ENCODE measurements at places on chromosomes 6 and 20.

DNA sequence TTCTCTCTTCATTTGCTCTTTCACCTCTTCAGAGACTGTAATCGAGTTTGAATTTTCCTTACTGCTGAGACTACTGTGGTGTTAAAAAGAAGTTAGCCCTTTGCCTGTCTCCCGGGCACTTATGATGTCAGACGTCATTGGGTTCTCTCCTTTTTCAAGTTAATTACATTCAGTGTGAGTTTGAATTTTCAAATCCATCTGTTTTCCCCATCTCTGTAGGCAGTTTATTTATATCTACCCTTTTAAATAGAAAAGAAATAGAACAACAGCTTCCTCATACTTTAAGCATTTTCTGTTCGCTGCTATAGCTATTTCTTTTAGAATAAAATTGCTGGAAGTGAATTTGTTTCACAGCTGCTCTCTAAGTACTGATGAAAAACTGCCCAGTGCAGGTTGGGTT, 81.4 kb downstream of the MCHR2 start:
- DNase-seq: no peak

DNA sequence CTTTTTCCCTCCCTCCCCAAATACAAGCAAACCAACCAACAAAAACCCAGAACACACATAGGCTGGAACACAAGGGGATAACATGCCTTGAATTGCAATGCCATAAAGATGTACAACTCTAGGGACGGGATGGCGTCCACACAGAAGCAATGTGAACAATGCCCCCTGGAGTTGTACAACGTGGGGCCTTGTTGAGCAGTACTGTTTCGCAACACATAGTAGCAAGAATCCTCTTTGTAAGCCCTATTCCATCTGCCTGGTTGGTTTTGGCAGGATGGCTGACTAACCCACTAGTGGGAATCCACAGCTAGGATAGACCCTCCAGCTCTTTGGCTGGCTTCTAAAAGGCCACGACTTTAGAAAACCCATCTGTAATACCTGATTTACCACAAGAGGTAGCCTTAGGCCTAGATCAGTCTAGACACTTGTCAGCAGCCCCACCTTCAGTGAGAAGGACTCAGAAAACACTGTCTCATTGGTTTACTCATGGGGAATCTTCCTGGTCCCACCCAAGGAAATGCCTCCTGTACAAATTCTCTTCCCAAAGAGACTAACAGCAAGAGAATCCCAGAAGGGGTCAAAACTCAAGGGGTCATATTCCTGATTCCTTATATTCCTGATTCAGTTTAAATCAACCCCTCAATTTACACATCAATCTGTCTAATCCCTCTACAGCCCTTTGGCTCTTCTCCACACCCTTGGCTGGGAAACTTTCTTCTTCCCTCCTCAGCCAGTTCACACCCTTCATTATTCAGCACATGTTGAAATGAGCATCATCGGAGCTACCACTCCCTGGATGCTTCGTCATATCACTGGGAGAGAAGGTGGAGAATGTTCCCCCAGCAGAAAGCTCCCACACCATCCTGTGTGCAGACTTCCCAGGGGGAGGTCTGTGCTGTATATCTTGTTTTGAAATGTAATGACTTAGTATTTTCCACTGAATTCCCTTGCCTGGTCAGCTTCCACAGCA, 622.4 kb upstream of the FLRT3 start:
- DNase-seq: no peak

DNA sequence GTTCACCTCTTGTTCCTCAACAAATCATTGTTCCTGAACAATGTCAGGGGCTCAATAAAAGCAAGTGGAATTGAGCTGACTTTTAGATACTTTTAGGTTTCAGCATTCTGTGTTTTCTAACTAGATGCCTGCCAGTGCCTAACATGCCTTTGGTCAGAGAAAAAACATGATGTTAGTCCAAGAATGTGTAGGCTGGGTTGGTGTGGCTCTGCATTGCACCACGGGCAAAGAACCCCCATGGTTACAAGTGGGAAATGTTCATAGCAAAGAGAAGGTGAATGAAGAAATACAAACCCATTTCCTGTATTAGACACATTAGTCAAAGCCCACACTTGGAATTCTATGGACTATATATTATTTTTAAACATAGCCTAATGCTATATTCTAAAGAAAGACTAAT, 193.3 kb downstream of the TMEM200A start:
- DNase-seq: no peak

- no peak for DNase-seq
Measured at GRCh38 chr20:58173930-58174707, 54.3 kb downstream of the ANKRD60 start.

GRCh38 chr20:56247954-56248782, at the start of gene MC3R:
TSS of gene MC3R (plus strand) at chr20:56248732. CDS start at chr20:56248844, 112 bp downstream.
- DNase-seq: no peak

GRCh38 chr6:33397541-33397940, 5.9 kb downstream of the KIFC1 start:
- no peak for DNase-seq

DNA sequence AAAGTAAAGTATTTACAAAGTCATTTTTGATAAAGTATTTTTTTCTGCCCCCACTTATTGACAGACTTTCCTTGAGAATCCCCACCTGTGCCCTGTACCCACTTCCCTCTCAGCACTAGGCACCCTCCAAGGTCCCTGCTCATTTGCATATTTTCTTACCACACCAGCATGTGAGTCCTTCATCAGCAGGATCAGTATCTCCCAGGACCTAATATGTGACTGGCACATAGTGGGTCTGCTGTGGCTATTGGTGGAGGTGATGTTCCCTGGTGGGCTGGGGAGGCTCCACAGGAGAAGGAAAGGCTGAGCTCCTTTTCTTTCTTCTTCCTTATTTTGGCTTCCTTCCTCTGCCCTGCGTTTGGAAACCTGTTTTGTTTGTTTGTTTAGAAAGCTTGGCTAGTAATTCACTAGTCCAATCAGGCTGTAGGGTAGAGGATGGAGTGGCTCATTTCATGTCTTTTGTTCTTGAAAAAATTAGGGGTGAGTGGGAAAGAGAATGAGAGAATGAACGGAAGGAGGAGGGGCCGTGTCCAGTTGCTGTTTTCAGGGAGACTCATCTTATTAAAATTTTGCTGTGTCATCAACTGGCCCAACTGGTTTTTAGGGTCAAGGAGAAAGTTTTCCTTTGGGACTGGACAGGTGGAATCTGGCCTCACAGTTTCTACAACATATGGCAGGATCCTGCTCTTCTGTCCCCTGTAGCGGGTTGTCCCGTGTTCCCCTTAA, 2.8 kb upstream of the RNF24 start:
- DNase-seq: no peak

GRCh38 chr6:45630801-45631200, 253.1 kb upstream of the SUPT3H start:
- no peak for DNase-seq

GRCh38 chr20:38393259-38393658, 41.9 kb downstream of the SNHG17 start:
- no peak for DNase-seq

- DNase-seq: no peak
Measured at GRCh38 chr6:2765896-2766766, 938 bp downstream of the WRNIP1 start.

DNA sequence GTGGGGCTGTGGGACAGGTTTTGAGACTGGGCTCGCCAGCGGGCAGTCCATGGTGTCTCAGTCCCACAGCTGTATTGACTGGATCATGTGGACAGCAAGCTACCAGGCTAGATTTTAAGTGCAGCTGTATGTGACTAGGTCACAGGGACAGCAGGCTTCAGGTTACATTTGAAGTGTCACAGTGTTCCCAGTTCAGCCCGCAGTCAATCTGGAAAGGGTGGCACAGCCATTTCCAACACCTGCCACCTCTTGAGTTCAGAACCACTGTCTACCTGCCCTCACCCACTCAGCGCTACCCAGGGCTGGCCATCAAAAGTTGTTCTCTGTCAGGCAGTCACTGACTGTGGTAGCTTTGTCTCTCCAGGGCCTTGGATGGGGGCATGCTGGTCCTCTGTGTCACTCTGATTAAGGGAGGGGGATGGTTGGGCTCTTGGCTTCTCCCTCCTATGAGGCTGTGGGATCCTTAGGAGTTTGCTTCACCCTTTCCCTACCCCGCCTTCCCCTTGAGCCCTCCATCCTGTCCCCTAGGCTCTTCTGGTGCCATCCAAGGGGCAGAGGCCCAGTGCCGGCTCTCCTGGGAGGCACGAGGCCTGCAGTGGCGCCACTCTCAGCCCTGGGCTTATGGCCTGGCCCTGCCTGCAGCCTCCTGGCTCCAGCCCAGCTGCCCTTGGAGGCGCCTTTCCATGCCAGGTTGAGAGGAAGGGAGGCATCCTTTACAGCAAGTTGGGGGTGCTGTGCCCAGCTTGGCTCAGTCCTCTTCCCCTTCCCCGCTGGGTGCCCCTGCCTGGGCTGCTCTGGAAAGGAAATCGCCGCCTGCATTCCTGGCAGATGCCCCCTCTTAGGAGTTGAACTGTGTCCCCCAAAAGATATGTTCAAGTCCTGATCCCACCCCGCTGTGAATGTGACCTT, 44.9 kb downstream of the PNLDC1 start:
- DNase-seq: no peak

GRCh38 chr20:32980131-32980941, 23.9 kb downstream of the SUN5 start:
- no peak for DNase-seq

- DNase-seq: no peak
Measured at GRCh38 chr6:74289884-74290283, 593.9 kb downstream of the CD109 start.

DNA sequence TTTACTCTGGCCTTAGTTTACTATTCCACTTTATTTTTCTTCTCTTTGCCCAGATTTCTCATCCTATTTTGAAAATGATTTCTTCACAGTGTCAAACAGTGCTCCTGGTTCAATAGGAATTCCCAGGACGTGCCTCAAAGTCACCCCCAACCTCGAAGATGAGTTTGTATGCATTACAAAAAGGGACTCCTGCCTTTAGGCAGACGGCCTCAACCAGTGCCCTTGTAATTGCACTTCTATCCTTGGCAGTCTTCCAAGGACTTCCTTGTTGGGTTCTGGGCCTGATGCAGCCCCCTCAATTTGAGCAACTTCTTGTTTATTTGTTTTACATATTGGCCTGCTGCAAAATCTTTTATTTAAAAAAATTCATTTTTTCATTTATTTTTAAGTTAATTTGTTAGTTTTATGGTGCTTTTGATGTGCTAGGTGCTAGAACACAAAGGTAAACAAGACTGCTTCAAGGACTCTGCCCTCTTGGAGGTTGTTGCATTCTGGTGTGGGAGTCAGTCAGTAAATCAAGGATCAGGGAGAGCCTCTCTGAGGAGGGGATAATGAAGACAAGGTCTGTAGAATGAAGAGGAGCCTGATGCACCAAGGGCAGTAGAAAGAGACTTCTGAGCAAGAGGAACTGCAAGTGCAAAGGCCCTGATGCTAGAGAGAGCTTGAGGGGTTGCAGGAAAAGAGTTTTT, 181.5 kb upstream of the LAMP5 start:
- DNase-seq: no peak

DNA sequence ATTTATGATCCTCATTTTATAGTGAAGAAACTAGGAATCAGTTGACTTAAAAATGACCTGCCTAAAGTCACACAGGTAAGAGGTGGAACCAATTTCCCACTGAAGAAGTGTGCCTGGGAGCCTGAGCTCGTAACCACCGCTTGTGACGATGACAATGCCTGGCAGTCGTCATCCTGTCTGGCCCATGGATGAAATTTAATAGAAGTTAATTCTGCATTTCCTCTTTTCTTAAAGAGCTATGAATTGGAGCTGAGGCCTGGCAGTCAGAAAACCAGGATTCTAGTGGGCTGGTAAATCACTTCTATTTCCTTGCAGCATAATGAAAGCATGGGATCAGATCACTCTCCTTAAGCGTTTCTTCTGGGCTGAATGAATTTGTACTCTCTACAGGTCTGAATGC, 200.0 kb upstream of the SGK1 start:
- no peak for DNase-seq

DNA sequence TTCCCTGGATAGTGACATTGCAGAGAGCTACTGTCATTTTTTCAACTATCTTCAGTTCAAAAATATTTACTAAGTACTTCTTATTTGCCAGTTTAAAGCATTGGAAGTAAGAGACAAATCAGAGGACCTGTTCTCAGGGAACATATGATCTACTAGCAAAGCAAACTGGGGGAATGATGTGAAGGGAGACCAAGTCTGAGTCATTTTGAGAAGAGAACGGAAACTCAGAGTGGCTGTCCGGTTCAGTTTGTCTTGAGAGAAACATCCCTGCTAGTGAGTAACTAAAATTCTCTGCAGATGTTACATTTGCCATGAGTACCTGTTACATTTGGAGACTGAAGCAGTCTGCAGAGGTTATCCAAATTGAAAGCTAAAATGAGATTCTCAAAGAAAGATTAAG, 118.3 kb downstream of the KCNQ5 start:
- DNase-seq: no peak

- no peak for DNase-seq
Measured at GRCh38 chr6:31379850-31380249, 22.9 kb upstream of the HLA-B start.

DNA sequence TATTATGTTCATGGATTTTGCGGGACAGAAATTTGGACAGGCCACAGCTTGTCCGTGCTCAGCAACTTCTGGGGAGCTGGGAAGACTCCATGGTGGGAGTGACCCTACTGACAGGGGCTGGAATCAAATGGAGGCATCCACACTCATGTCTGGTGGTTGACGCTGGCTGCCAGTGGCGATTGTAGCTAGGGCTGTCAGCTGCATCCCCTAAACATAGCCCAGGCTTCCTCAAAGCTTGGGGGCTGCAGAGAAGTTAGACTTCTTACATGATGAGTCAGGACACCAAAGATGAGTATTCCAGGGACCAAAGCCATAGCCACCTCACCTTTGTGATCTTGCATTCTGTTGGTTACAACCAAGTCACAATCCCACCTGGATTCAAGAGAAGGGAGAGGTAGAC, 18.4 kb upstream of the FAM50B start:
- DNase-seq: no peak

- no peak for DNase-seq
Measured at GRCh38 chr20:50909413-50909812, 21.8 kb downstream of the ADNP start.

DNA sequence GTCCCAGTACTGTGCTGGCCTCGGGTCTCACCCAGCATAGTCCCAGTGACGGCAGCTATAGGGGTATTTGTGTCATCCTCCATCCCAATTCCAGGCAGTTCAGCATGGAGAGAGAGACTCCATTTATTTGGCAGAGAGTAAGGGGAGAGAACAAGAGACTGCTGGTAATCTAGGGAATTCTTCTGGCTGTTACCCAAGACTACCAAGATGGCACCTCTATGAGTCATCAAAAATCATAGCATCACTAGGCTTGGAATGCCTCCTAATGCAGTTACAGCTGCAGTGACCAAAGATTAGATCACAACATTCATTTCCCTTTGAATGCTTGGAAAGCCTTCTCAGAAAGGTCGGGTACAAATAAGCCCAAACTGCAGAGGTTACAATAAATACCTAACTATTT, 660.4 kb upstream of the FLRT3 start:
- no peak for DNase-seq

DNA sequence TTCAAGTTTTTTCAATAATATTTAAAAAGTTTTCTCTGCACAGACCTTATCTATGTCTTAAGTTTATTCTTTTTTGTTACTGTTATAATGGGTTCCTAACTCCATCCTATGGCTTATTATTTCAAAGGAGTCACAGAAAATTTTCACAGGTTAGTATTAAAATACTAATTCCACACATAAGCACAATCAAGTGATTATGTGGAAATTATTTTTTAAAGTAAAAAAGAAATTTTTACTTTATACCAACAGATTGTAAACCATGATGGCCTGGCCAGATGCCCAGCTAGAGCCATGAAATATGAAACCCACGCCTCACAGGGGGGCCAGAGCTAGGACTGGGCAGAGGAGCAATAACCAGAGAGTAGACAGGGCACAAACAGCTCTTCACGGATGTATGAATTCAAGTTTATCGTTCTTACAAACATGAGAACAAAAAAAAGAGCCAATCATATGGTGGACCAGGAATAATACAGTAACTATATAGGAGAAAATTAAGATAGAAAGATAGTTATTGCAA, 34.0 kb downstream of the NUDT3 start:
- DNase-seq: no peak

Data from NCI-H1436 treated with DMSO at 0.1 percent for 48 hours (cell line).